Adrenal gland (tissue), 19 donors: ENCODE measurements at places on chromosomes 5 and 9. TPM values are rescaled to one million over a fixed set of nuclear protein-coding genes. Genes with fewer than 3 reads are reported as not detected.

- H3K4me1 ChIP-seq = no peaks in the 10 kb centered on the region
- DNase-seq = no peak
- no peak overlapping the region for H3K27ac ChIP-seq
- H3K36me3 ChIP-seq = no peaks in the 10 kb centered on the region
- no peaks in the 10 kb centered on the region for H3K27me3 ChIP-seq
- no peak overlapping the region for H3K4me3 ChIP-seq
Observed at GRCh38 chr9:16654596-16655126, 215.8 kb downstream of the BNC2 start.

GRCh38 chr5:10989577-10990263, 228.7 kb upstream of the DAP start:
- H3K4me1 ChIP-seq = no peaks in the 10 kb centered on the region
- H3K27ac ChIP-seq = no peak overlapping the region
- H3K27me3 ChIP-seq = peaks cover 4% of the 10 kb centered on the region
- H3K36me3 ChIP-seq = no peaks in the 10 kb centered on the region
- H3K4me3 ChIP-seq = no peak overlapping the region

SCGB3A2 gene
- not detected for total RNA-seq

PLPP7 gene
- total RNA-seq = 16.1 TPM

PIK3R1 gene
- 72.0 TPM for total RNA-seq

DNA sequence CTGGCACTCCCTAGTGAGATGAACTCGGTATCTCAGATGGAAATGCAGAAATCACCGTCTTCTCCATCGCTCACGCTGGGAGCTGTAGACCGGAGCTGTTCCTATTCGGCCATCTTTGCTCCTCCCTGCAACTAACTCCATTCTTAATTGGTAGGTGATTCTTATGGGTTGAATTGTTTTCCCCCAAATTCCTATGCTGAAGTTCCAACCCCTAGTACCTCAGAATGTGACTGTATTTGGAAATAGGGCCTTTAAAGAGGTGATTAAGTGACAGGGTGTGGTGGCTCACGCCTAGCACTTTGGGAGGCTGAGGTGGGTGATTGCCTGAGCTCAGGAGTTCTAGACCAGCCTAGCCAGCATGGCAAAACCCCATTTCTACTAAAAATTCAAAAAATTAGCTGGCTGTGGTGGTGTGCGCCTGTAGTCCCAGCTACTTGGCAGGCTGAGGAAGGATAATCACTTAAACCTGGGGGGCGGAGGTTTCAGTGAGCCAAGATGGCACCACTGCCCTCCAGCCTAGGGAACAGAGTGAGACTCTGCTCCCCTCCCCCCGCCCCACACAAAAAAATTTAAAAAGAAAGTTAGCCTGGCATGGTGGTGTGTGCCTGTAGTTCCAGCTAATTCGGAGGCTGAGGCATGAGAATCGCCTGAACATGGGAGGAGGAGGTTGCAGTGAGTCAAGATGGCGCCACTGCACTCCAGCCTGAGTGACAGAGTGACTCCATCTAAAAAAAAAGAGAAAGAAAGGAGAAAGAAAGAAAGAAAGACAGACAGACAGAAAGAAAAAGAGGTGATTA, 25.2 kb upstream of the FOCAD start:
- H3K4me1 ChIP-seq = no peaks in the 10 kb centered on the region
- no peak overlapping the region for H3K4me3 ChIP-seq
- peak overlapping the region; percentile 69 for H3K27ac ChIP-seq
- no peaks in the 10 kb centered on the region for H3K36me3 ChIP-seq
- no peaks in the 10 kb centered on the region for H3K27me3 ChIP-seq
